ENCODE measurements at places on chromosomes 7 and 10.

GRCh38 chr10:91974960-91975359, 51.4 kb downstream of the BTAF1 start:
- peak; percentile 55 for DNase-seq

DNA sequence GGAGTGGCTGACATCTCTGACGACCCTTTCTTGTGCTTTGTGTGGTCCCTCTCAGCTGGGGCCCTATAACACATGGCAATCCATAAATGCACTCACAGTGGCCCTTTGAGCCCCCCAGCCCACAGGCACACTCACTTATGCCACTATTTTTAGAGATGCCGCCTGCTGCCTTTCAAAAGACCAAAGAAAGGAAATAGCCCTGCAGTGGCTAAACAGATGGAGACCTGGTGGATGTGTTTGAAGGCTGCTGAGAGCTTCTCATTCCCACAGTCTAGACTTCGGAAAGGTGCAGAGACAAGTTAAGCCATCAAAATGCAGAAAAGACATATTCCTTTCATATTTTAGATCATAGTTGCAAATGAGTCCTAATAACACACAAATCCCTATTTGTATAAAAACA, 42.0 kb upstream of the PDZD8 start:
- no peak for DNase-seq

- DNase-seq: no peak
Observed at GRCh38 chr7:151511946-151512345, 7.7 kb downstream of the RHEB start.

GRCh38 chr10:77592946-77593636, 44.5 kb downstream of the KCNMA1 start:
- peak; percentile 89 for DNase-seq

DNA sequence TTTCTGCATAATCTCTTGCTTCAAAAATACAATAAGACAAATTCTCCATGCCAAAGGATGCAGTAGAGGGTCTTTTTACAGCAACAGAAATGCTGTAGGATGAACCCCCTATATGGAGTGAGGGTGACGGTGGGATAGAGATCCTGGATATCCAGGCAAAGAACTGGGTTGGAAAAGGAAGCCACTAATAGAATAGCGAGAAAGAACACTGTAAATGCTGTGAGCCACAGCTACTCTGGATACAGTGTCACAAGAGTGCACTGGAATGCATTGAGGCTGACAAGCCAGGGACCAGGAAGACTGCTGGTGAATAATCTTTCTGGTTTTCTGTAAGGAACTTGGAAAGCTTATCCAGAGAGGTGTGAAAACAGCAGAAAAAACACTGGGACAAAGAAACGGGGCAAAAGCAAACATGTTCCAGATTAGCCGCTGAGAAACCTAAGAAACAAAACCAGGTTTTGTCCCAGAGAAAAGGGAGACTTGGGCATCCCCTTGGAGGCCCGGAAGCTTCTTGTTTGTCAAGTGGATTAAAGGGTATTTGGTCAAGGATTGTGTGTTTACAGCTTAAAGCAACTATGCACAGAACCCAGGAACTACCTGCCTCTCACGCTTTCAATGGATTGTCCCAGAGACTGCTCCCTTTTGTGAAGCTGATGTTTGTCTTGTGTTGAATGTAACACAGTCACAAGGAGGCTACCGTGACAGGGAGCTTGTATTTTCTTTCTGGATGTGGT, 6.2 kb upstream of the MSMB start:
- DNase-seq: no peak

DNA sequence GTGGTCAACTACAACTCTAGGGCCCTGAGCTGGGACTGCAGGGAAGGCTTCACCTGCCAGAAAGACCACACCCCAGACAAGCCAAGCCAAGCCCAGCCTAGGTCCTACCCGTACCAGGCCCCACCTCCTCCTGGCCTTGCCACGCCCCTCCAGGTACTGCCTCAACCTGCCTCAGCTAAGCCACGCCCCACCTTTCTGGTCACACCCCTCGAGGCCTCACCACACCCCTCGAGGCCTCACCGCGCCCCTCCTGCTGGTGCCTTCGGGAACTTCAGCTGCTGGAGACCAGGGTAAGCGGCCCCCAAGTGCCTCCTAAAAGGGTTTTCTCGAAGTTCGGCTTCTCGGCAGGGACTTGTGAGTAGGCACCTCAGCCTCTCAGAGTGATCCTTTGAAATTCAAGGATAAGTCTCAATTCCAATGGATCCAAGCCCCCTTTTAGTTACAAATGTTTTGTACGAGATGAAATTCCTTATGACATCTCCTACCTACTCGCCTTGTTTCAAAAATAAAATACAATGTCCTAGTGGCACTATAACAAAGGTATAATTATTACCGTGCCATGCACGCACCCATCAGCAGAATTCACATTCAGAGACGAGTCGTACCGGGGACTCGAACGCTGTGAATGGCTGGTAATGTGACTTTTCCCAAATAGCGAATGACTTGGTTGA, 171.2 kb downstream of the ARHGAP21 start:
- DNase-seq: no peak

GRCh38 chr7:30172451-30172850, 37.7 kb downstream of the MTURN start:
- DNase-seq: no peak

DNA sequence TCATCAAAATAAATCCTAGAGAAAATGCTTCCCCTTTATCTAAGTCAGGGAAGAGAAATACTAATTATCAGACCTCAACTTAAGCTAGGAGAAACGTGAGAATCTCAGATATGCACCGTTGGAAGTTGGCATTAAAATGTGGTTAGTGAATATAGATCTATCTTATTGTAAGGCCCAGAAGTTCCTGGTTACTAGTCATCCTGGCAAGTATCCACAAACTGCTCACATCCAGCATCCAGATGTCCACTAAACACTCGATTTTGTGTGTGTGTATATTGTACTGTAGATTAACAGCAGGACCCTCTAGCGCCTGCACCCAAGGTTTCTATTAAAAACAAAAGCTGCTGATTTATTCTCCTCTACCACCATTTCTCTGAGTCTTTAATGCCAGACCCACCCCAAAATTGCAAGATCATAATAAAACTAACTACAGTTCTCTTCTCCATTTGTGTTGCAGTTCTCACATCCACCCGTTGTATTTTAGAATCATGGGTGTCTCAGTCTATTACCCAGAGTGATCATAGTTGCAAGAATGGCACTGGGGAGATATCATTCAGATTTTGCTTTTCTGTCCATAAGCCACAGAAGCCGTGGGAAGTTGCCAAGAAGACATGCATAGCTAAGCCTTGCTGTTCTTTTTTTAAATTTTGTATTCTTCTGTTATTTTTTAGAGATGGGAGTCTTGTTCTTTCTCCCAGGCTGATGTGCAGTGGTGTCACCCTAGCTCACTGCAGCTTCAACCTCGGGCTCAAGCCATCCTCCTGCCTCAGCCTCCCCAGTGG, 165.4 kb downstream of the KIAA1217 start:
- no peak for DNase-seq

DNA sequence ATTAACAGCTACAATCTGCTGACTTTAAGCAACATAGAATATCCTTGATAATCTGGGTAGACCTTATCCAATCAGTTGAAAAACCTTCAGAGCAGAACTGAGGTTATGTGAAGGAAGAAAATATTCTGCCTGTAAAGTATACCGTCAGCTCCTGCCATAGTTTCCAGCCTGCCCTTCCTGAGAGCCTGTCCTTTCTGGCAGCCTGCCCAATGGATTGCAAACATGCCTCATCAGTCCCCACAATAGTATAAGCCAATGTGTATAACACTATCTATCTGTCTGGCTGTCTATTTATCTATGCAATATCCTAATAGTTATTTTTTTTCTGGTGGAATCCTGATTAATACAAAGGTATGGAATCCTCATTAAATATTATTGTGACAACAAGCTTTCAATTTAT, 489.2 kb upstream of the KCND2 start:
- no peak for DNase-seq
